ENCODE measurements at places on chromosomes 4 and X. TPM values are rescaled to one million over a fixed set of nuclear protein-coding genes. Genes with fewer than 3 reads are reported as not detected.

- no peaks in the 10 kb centered on the region for H3K4me1 ChIP-seq
- H3K36me3 ChIP-seq, result no peaks in the 10 kb centered on the region
- no peak for DNase-seq
- H3K27me3 ChIP-seq, result no peaks in the 10 kb centered on the region
- no peak overlapping the region for H3K4me3 ChIP-seq
These were observed 219.4 kb upstream of the ZC4H2 start for GRCh38 chrX:65195621-65196020.

GRCh38 chrX:44332437-44332836 is 11.0 kb downstream of the EFHC2 start:
- H3K4me3 ChIP-seq, result no peak overlapping the region
- no peak for DNase-seq
- no peaks in the 10 kb centered on the region for H3K4me1 ChIP-seq
- H3K27me3 ChIP-seq, result no peaks in the 10 kb centered on the region
- H3K36me3 ChIP-seq, result no peaks in the 10 kb centered on the region
- no peak overlapping the region for H3K27ac ChIP-seq

GRCh38 chr4:184392748-184393559 is 81.4 kb downstream of the IRF2 start:
- H3K27ac ChIP-seq, result peak overlapping the region; percentile 50
- H3K4me1 ChIP-seq, result peaks cover 45% of the 10 kb centered on the region
- peaks cover 52% of the 10 kb centered on the region for H3K36me3 ChIP-seq
- no peak overlapping the region for H3K4me3 ChIP-seq
- H3K27me3 ChIP-seq, result no peaks in the 10 kb centered on the region

GRCh38 chr4:1297023-1297395 is 7.3 kb downstream of the MAEA start:
- no peaks in the 10 kb centered on the region for H3K27me3 ChIP-seq
- H3K4me3 ChIP-seq, result no peak overlapping the region
- peaks cover 37% of the 10 kb centered on the region for H3K36me3 ChIP-seq
- H3K27ac ChIP-seq, result no peak overlapping the region
- no peaks in the 10 kb centered on the region for H3K4me1 ChIP-seq

The KLKB1 gene
- 1.9 TPM for total RNA-seq

The MAGEA12 gene
- not detected for total RNA-seq

The PNMA6F gene
- not detected for total RNA-seq

The CXCL1 gene
- total RNA-seq, result 6.9 TPM

- H3K27me3 ChIP-seq, result no peaks in the 10 kb centered on the region
- DNase-seq, result no peak
- no peak overlapping the region for H3K4me3 ChIP-seq
- H3K4me1 ChIP-seq, result no peaks in the 10 kb centered on the region
These were observed 85.7 kb downstream of the ADRA2C start for GRCh38 chr4:3851881-3852280.

DNA sequence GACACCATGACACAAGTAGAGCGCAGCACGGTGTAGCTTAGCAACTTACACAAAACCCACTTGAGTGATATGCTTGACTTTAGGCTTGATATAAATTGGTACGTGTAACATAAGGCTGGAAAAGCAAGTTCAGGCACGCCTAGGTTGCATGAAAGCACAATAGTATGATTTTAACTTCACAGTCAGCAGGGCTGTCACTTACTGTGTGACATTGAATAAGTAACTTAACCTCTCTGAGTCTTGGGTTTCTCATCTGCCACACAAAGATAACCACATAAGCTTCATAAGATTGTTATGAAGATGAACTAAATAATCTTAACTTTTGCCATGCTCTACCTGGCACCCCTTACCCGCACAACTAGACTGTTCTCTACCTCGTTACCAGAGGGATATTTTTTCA is 9.5 kb downstream of the SRD5A3 start:
- H3K27ac ChIP-seq, result no peak overlapping the region
- DNase-seq, result no peak
- peaks cover 27% of the 10 kb centered on the region for H3K4me1 ChIP-seq
- H3K4me3 ChIP-seq, result no peak overlapping the region
- no peaks in the 10 kb centered on the region for H3K27me3 ChIP-seq
- H3K36me3 ChIP-seq, result no peaks in the 10 kb centered on the region

DNA sequence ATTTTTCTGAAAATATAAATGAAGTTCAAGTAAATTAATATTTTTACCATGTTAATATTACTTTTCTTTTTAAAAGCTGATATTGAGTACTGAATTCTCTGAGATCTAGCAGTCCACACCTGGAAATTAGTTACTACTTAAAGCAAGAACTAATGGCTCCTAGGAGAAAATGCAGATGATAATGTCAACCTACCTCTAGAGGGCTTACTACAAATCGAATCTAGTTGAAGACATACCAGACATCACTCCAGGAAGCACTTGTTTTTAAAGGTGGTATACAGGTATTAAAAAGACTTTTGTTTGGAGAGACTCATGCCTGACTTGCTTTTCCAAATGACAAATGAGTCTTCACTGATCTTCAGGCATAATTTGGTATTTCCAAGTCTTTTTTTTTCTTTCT is 516.4 kb upstream of the BOD1L1 start:
- no peak overlapping the region for H3K27ac ChIP-seq
- H3K4me1 ChIP-seq, result no peaks in the 10 kb centered on the region
- H3K36me3 ChIP-seq, result no peaks in the 10 kb centered on the region
- no peaks in the 10 kb centered on the region for H3K27me3 ChIP-seq
- H3K4me3 ChIP-seq, result no peak overlapping the region

GRCh38 chr4:103074744-103075434 is 1.7 kb downstream of the SLC9B2 start:
- no peak for DNase-seq
- no peak overlapping the region for H3K27ac ChIP-seq
- H3K27me3 ChIP-seq, result no peaks in the 10 kb centered on the region
- no peaks in the 10 kb centered on the region for H3K4me1 ChIP-seq

DNA sequence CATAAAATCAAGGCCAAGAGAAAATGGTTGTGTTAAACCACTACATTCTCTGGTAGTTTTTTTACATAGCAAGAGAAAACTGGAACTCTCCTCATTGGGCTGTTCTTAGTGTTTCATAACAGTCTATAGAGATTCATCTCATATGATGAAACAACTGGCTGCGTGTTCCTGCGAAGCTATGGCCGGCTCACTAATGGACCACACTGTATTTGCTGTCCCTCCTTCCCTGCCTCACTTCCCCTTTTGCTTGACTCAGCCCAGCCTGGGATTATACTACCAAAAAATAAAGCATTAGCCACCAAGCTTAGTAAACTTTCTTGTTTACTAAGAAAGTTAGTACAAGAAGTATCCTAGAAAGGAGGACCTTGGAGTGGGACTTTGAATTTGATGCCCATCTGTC is 31.6 kb upstream of the LSM6 start:
- H3K36me3 ChIP-seq, result no peaks in the 10 kb centered on the region
- no peaks in the 10 kb centered on the region for H3K27me3 ChIP-seq
- DNase-seq, result no peak
- no peak overlapping the region for H3K4me3 ChIP-seq
- no peak overlapping the region for H3K27ac ChIP-seq
- H3K4me1 ChIP-seq, result no peaks in the 10 kb centered on the region

DNA sequence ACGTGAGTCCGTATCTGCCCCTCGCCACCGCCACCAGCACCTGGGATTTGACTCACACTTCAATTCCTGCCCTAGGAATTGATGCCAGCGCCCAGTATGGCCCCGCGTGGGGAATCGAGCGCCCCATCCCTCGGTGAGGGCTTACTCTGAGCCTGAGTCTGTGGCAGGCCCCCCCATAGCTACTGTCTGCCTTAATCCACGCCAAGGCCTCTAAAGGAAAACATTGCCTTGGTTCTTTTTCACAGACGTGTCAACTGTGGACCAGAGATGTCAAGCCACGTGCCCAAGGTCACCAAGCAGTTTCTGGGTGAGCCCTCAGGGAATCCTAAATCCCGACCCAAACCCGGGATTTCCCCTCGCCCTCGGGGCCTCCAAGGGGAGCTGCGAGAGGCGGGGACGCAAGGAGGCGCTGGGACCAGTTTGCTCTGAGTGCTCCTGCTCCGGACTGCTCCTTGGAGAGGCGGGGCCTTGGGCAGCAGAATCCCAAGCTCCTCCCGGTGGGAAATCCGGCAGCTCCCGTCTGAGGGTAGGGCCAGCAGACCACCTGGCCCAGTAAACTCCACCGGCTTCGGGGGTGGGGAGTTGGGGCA is 12.9 kb downstream of the MSX1 start:
- H3K4me1 ChIP-seq, result no peaks in the 10 kb centered on the region
- no peak for DNase-seq
- H3K4me3 ChIP-seq, result no peak overlapping the region
- no peak overlapping the region for H3K27ac ChIP-seq

DNA sequence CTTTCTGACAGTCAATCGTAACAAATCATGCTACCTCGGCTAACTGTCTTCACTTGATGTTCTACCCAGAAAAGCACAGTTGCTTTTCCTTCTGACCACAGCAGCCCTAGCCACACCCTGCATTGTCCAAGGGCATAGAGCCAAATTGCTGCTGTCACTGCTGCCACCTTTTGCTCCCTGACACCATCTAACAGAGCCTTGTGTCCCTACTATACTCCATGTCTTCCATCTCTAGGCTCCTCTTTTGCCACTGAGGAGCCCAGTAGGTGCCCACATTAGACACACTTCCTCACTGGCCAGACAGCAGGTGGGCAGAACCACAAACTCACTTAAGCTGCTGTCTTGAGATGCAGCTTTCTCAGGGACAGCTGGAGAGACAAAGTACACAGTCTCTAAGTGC is 91.4 kb downstream of the ANXA3 start:
- H3K27ac ChIP-seq, result no peak overlapping the region
- no peaks in the 10 kb centered on the region for H3K4me1 ChIP-seq
- no peaks in the 10 kb centered on the region for H3K27me3 ChIP-seq
- H3K36me3 ChIP-seq, result no peaks in the 10 kb centered on the region
- DNase-seq, result no peak
- H3K4me3 ChIP-seq, result no peak overlapping the region

The PAK3 gene
- 0.85 TPM for total RNA-seq

- no peak overlapping the region for H3K4me3 ChIP-seq
- no peak overlapping the region for H3K27ac ChIP-seq
- DNase-seq, result no peak
- H3K4me1 ChIP-seq, result no peaks in the 10 kb centered on the region
- H3K36me3 ChIP-seq, result no peaks in the 10 kb centered on the region
These were observed 45.7 kb downstream of the AFM start for GRCh38 chr4:73527196-73527595.

- no peaks in the 10 kb centered on the region for H3K27me3 ChIP-seq
- H3K36me3 ChIP-seq, result no peaks in the 10 kb centered on the region
- no peak overlapping the region for H3K4me3 ChIP-seq
- H3K27ac ChIP-seq, result peak overlapping the region; percentile 65
- DNase-seq, result peak; percentile 63
- peaks cover 16% of the 10 kb centered on the region for H3K4me1 ChIP-seq
These were observed 119.2 kb downstream of the IRF2 start for GRCh38 chr4:184355111-184355604.

- H3K27me3 ChIP-seq, result no peaks in the 10 kb centered on the region
- no peaks in the 10 kb centered on the region for H3K36me3 ChIP-seq
- H3K4me3 ChIP-seq, result no peak overlapping the region
- no peak overlapping the region for H3K27ac ChIP-seq
These were observed 14.7 kb upstream of the SPATA4 start for GRCh38 chr4:176210101-176210500.

- H3K27me3 ChIP-seq, result no peaks in the 10 kb centered on the region
- DNase-seq, result no peak
- H3K36me3 ChIP-seq, result no peaks in the 10 kb centered on the region
These were observed 14.8 kb upstream of the MXD4 start for GRCh38 chr4:2276581-2277325.

GRCh38 chr4:180993244-180993836 is 1249.9 kb upstream of the TENM3 start:
- H3K27me3 ChIP-seq, result no peaks in the 10 kb centered on the region
- H3K27ac ChIP-seq, result no peak overlapping the region
- no peaks in the 10 kb centered on the region for H3K4me1 ChIP-seq
- no peaks in the 10 kb centered on the region for H3K36me3 ChIP-seq
- DNase-seq, result no peak
- H3K4me3 ChIP-seq, result no peak overlapping the region

GRCh38 chr4:158617956-158618355 is 53.7 kb downstream of the C4orf46 start:
- no peaks in the 10 kb centered on the region for H3K36me3 ChIP-seq
- no peak for DNase-seq
- H3K4me3 ChIP-seq, result no peak overlapping the region

- no peaks in the 10 kb centered on the region for H3K36me3 ChIP-seq
- H3K27ac ChIP-seq, result no peak overlapping the region
- no peaks in the 10 kb centered on the region for H3K4me1 ChIP-seq
- H3K27me3 ChIP-seq, result no peaks in the 10 kb centered on the region
- no peak overlapping the region for H3K4me3 ChIP-seq
These were observed 61.1 kb downstream of the HDX start for GRCh38 chrX:84441143-84441542.

The TCEAL7 gene
- 7.8 TPM for total RNA-seq

- H3K4me3 ChIP-seq, result no peak overlapping the region
- H3K27ac ChIP-seq, result no peak overlapping the region
- H3K4me1 ChIP-seq, result no peaks in the 10 kb centered on the region
These were observed 142.8 kb upstream of the ARHGEF9 start for GRCh38 chrX:63927848-63928247.

DNA sequence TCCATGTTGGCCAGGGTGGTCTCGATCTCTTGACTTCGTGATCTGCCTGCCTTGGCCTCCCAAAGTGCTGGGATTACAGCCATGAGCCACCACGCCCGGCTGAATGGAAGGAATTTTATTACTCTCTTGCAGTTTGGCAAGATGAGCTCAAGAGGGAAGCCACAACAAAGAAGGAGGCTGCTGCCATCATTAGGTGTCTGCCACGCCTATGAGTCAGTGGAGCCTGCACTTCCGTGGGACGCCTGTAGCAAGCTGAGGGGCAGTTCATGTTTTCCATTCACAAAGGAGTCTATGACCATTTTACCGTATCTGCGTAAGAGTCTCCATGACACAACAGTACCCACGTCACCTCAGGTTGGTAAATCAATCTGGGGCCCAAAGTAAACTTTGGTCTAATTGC is 51.2 kb upstream of the CHRNA9 start:
- no peak overlapping the region for H3K27ac ChIP-seq
- no peak for DNase-seq
- no peaks in the 10 kb centered on the region for H3K36me3 ChIP-seq
- no peaks in the 10 kb centered on the region for H3K4me1 ChIP-seq

DNA sequence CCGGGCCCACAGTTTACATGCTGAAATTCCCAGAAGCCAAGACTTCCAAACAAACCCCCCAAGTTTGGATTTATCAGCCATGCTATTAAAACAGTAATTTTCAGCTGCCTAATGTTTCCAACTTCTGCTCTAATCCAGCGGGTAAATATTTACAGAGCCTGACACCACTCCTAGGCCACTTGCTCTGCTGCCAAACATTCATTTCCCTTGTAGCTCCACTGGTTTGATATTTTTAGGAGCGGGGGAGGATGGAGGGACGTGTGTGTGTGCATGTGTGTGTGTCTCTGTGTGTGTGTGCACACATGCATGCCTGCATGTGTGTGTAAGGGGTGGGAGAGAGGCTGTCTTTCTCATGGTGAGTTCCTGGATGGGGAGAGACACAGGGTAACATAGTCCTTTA is 115.7 kb upstream of the PJA1 start:
- no peak overlapping the region for H3K4me3 ChIP-seq
- H3K4me1 ChIP-seq, result no peaks in the 10 kb centered on the region
- no peak for DNase-seq
- no peaks in the 10 kb centered on the region for H3K27me3 ChIP-seq
- no peaks in the 10 kb centered on the region for H3K36me3 ChIP-seq
- peak overlapping the region; percentile 27 for H3K27ac ChIP-seq

- no peak overlapping the region for H3K4me3 ChIP-seq
- no peaks in the 10 kb centered on the region for H3K4me1 ChIP-seq
- no peak overlapping the region for H3K27ac ChIP-seq
- H3K27me3 ChIP-seq, result no peaks in the 10 kb centered on the region
These were observed 91.1 kb upstream of the SMAD1 start for GRCh38 chr4:145390571-145390970.

The APEX2 gene
- total RNA-seq, result 6.6 TPM

- DNase-seq, result no peak
- no peak overlapping the region for H3K4me3 ChIP-seq
- H3K4me1 ChIP-seq, result no peaks in the 10 kb centered on the region
These were observed 48.6 kb downstream of the NPY5R start for GRCh38 chr4:163392328-163392727.
